ENCODE measurements at places on chromosomes 3 and 15.

DNA sequence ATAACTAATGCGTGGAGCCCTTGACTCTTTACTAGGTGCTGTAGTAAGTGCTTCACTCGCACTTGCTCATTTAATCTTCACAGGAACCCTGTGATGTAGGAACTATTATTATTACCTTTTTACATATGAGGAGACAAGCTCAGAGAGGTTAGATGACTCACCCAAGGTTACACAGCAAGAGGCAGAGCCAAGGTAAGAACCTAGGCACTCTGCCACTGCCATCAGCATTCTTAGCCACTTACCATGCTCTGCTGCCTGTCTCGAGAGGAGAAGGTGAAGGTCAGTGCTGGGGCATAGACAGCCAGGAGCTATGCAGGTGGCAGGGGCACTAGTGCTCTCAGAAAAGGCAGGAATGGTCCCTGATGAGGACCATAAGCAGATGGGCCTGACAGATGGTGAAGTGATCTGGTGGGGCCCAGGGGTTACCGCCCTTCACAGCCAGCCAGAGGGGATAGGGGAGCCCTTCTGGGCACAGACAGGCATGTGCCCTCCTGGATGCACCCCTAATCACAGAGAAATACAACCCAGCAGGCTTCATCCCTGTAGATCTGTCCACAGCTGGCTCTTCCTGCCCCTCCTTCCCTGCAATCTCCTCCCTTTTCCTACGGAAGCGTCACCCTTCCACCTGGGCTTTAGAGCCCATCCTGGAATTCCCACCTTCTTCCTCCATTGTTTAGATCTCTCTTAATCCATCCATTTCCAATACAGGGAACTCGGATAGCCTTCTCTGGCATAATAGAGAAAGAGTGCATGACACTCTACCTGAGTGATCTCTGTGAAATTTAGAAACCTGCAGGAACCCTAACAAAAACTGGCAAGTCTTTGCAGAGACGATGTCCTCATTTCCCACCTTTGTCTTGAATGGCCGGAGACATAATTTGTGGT lies 26.9 kb downstream of the ABTB1 start:
- DNase-seq, result no peak

- DNase-seq, result no peak
These were observed 32.8 kb upstream of the MELTF start for GRCh38 chr3:197062446-197062845.

- DNase-seq, result no peak
These were observed 21.4 kb downstream of the TPRA1 start for GRCh38 chr3:127569160-127569559.

DNA sequence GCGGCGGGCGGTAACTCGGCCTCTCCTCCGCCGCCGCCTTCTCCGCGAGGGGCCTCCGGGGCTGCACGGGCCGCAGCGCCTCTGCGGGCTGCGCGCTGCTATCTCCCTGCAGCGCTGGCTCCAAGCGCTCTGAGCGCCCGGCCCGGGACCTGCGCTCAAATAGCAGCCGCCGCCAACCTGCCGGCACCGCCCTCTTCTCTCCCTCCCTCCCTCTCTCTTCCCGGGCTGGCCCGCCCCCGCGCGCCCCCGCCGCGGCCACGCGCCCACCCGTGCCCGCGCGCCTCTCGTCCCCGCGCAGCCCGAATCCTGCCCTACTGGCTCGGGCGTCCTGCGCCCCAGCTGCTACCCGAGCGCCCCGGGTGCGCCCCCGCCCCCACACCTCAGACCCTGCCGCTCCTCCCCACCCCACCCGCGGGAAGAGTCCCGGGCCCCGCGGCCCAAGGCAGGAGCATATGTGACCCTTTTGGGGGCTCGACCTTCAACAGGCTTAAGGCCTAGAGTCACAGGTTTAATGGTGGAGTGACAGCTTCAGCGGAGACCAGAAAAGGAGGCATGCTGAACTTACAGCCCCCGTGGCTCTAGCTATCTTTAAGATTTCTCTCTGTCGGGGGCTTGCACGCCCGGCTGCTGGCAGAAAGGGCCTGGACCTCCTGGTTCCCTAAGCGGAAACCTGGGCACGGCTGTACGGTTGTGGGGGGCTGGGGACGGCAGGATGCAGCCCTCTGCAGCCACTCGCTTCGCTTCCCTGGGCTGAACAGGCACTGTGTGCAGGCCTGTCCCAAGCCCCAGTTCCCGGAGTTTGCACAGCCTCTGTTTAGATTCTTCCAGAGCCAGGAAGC lies at the start of gene CACNA2D2:
TSS of gene CACNA2D2 (minus strand) at position 131 of the 839 bp plus-strand sequence. CDS start 211 bp downstream, outside the sequence.
- peak; percentile 49 for DNase-seq

DNA sequence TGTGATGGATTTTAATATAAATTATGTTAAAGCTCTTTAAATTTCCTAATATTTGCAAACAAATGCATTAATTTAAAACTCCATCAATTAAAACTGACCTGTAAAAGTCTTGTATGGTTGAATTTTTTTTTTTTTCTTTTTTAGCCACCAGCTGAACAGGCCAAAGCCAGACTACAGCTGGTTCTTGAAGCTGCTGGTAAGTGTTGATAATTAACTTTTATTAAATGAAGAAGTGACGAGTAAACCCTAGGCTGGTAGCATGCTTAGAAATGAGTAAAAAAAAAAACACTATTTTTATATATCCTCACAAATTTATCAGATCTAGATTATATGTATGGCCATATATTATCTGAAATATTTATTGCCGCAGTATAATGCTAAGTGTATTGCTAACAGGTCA lies 216.3 kb upstream of the MLF1 start:
- no peak for DNase-seq

DNA sequence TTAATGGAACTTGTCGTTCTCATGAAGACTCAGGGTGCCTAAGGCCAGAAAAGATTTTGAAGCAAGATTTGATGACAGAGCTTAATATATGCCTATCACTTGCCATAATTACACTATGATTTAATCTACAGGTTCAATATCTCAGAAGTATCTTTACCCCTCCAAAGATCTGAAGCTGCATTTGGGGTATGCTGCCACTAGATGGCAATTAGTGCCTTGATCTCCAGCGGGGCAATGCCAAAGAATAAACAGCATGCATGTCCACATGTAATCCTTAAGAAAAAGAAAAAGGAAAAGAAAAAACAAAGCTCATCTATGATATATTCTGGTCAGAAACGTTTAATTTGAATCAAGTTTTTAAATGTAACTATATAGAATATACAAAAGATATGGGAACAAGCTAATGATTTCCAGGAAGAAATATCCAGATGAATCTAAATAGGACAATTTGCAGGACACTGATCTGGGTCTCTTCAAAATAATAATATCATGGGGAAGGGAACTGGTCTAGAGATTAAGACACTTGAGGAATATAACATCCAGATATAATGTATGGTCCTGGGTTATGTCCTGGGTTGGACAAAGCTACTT lies 55.0 kb upstream of the SOX14 start:
- DNase-seq, result no peak

GRCh38 chr3:24451461-24452099 lies 43.1 kb downstream of the THRB start:
- no peak for DNase-seq

DNA sequence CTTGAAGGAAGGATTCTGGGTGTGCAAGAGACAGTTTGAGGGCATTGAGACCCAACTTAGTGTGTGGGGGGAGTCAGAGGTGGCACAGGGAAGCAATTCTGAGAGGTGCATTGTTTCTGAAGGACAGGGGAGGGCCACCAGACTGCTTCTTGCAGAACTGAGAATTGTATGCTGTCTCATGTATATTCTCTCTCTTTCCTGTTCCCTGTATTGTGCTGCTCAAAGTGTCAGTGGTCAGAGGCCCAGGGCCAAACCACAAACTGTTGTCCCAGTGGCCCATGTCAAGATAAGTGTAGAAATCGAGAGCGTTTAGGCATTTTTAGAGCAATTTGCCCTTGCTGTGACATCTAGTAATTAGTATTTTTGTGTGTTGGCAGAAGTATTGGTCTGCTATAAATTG lies 567.1 kb downstream of the EDEM1 start:
- no peak for DNase-seq

DNA sequence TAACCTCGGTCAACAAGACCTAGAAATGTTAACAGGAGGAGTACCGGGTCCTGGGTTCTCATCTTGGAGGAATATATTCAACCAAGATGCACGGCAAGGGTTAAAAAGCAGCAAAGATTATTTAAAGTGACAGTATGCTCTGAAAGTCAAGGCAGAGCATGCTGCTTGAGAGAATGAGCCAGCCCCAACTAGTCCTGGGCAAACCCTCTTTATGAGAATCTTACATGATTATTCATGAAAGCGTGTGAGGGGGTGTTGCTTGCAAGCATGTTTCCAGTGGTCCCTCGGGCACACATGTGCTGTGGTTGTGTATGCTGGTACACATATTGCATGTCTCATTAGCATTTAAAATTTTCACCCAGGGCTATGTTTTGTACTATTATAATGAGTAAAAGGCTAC lies 1445.6 kb downstream of the SI start:
- no peak for DNase-seq

DNA sequence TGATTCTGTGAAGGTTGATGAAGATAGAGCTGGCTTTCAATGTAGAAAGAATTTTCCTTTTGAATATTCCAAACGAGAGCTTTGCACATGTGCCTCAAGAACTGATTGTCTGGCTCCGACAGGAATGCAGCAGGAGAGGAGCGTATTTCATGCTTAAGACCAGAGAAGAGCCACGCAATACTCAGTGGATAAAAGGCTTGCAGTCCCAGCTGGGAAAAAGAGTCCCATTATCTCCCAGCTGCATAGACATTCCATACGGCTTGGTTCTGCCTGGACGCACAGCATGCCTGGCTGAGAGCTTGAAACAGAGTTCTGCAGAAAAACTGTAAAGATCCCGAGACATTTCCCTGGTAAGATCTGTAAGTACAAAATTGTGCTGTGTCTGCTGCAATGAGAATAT lies at the start of gene CNTN6:
TSS of gene CNTN6 (plus strand) at position 254 of the 400 bp plus-strand sequence. CDS start 54,985 bp downstream, outside the sequence.
- DNase-seq, result no peak

GRCh38 chr3:49689046-49689907 lies at the start of the genes MST1 and RNF123:
Gene MST1 (minus strand): TSS chr3:49689474. CDS start chr3:49688691, 783 bp downstream.
Gene RNF123 (plus strand): TSS chr3:49689557. CDS start chr3:49691166, 1,609 bp downstream.
- peak; percentile 73 for DNase-seq

- DNase-seq, result no peak
These were observed 81.2 kb downstream of the IGF1R start for GRCh38 chr15:98729446-98730042.

GRCh38 chr3:32880225-32880624 lies 62.4 kb downstream of the TRIM71 start:
- no peak for DNase-seq

DNA sequence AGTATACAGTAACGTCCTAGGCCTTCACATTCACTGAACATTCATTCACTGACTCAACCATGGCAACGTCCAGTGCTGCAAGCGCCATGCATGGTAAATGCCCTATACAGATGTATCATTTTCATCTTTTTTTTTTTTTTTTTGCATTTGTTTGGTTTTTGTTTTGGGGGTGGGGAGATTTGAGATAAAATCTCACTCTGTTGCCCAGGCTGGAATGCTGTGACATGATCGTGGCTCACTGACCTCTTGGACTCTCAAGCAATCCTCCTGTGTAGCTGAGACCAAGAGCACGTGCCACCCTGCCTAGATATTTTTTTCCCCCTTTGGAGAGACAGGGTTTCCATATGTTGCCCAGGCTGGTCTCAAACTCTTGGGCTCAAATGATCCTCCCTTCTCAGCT lies 37.4 kb downstream of the SUSD5 start:
- DNase-seq, result no peak

- no peak for DNase-seq
These were observed 26.4 kb upstream of the ZBED2 start for GRCh38 chr3:111621535-111621934.

DNA sequence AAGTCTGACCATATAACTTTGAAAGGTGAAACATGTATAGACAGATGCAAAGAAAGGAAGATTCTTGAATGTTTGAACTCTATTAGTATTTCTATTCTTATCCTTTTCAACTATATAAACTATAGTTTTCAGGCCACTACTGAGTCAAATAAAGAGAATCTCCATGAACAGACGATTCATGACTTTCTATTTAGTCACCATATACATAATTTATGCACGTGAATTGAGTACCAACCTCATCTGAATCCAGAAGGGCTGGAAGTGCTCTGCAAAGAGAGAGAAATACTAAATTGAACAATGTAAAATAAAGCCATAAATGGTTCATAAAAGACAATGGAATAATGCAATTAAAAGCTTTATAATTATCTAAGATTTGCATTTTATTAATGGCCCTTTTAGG lies 9.5 kb upstream of the VPS39 start:
- DNase-seq, result no peak

DNA sequence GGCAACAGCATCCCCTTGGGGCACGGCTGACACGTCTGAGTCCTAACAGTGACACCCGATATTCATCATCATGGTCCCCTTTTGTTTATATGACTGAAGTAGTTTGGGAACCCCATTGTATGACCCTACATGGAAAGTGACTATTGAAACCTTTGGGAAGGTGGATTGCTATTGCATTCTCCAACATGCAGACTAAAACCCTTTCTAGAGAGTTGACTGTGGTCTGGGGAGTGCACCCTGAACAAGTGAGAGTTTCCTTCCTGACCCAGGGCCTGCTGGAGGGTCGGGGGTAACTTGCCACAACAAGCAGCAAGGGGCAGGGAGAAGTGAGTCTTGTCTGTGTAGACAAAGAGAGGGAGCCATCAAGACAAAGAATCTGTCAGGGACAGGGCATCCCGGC lies 54.4 kb downstream of the ISG20 start:
- DNase-seq, result no peak

GRCh38 chr15:60710656-60711055 lies 231.7 kb upstream of the ICE2 start:
- no peak for DNase-seq

GRCh38 chr3:21715662-21716061 lies 35.3 kb downstream of the ZNF385D start:
- DNase-seq, result no peak

DNA sequence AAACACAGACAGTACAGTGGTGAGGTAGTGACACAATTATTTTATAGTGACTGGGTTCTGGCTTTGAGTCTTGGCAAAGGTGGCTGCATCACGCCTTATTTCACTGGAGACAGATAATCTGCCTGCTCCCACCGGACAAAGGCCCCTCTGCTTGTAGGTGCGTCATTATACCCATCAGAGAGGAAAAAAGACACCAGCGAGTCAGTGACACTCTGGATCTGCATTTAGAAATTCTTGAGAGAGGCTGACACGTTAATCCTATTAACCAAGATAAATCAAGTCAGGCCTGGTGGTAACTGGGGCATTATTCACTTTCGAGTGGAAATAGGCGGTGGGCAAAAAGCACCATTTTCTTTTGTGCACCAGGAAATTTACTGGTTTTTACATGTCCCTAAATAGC lies 76.2 kb downstream of the NR2F2 start:
- no peak for DNase-seq

DNA sequence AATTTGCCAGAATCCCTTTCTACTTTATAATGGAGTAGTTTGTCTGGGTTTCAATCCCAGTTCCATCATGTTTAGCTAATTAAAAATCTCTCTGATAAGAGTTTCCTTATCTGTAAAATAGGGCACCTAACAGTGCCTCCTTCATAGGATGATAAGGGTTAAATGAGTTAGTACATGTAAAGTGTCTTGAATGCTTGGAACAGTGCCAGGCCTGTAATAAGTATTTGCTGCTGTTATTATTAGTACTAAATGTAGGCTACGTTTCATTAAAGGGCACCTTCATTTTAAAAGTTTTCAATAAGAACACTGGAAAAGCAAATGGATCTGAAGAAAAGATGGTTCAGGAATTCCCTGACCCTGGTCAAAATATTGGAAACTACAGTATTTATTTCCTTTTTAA lies 11.8 kb upstream of the SLC2A2 start:
- no peak for DNase-seq

GRCh38 chr15:101648356-101648755 lies 3.8 kb downstream of the TM2D3 start:
- DNase-seq, result no peak

Measured in stimulated activated CD8-positive, alpha-beta memory T cell treated with anti-CD3 and anti-CD28 coated beads, Interleukin-4, amount 100 ng/mL, for 4 hours (primary cell).